CD4-positive, alpha-beta T cell (primary cell): ENCODE measurements at places on chromosomes 2 and 18.

DNA sequence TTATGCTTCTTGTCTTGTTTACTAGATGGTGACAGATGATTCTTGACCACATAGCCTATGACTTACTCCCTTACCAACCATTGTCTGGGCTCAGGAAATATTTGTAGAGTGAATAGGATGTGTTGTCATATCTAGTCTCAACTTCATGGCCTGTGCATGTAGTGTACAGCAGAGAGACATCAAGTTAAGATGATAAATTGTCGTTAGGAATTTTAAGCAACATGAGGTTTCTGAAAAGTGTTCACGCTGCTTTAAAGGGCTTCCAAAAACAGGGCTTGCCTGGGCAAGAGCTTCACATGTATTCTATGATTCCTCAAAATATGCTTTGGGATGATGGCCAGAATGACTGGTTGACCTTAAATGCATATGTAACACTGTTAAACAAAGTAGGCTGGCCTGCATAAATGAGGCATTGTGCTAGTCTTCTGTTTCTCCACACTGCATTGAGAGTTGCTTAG, 424.0 kb downstream of the RND3 start:
- DNase-seq = no peak

DNA sequence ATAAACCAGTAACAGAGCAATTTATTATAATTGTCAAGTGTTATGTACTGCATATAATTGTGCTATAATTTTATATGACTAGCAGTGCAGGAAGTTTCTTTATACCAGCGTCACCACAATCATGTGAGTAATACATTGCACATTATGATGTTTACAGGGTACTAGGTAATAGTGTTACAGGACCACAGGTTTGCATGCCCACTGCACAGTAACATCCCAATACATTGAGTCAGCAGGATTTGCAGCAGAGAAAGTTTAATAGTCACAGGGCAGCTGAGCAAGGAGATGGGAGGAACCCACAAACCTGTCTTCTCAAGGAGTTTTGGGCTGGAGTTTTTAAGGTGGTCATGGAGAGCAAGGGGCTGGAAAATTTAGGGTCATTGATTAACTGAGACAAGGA, 1042.9 kb upstream of the ACVR2A start:
- DNase-seq = no peak

DNA sequence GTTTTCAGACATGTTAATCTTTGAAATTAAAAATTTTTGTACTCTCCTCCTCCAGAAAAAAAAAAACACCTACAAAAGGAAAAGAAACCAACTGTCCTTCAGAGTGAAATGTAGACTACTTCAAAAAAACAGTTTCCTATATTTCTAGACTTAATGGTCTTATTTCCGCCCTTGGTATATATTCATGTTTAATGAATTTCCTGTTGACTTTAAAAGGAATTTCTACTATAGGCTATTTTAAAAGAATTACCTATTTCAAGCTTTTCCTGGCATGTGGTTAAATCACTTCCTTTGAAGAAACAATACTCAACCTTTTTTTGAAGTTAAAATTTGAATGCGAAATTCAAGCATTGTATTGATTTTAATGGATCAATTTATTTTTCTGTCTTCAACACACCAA, 29.2 kb downstream of the GULP1 start:
- DNase-seq = no peak

- no peak for DNase-seq
Measured at GRCh38 chr2:128444121-128444771, 125.6 kb upstream of the HS6ST1 start.

DNA sequence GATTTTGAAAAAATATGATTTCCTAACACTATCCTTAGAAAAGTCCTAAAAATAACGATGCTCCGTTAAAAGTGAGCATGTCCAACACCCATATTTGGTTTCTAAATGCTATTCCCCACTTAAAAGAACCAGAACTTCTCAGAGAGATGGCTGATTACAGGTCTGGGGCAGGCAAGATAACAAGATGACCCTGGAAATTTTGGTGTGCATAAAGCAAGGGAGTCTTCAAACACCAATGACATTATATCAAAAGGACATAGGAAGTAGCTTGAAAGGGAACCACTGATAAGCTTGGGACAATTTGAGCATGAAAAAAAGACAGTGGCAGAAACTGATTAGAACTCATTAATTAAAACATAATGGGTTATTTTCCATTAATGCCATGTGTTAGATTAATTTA, 17.9 kb downstream of the STK17B start:
- no peak for DNase-seq

DNA sequence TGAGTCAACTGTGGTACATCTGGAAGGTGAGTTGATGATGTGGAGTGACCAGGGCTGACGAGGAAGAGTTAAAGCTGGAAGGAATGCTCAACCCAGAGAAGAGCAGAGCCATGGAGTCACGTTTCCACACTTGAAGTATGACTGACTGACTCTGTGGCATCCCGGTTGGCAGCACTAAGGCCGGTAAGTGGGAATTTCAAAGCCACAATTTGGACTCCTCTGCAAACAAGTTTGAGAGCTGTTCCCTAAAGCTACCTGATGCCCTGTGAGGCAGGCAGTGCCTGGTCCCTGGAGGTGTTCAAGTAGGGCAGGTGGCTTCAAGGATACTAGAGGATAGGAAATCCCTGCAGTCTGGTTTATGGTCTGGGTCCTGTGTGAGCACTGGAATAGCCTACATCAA, 69.3 kb upstream of the ITGB6 start:
- DNase-seq = no peak

- DNase-seq = no peak
Measured at GRCh38 chr2:134791616-134792015, 46.8 kb upstream of the ACMSD start.
